Airway epithelial cell (primary cell): ENCODE measurements at places on chromosomes 16 and 17. TPM values are rescaled to one million over a fixed set of nuclear protein-coding genes. Genes with fewer than 3 reads are reported as not detected.

NAGS gene
- 6.2 and 10.6 TPM in 2 replicates for total RNA-seq

KRT34 gene
- 0.35 TPM in 1 of 2 replicates, not detected in the other for total RNA-seq

KRTAP9-2 gene
- not detected in 2 replicates for total RNA-seq

TBC1D26 gene
- not detected in 2 replicates for total RNA-seq

CANT1 gene
- 52.5 and 69.6 TPM in 2 replicates for total RNA-seq

C16orf92 gene
- total RNA-seq, result not detected in 2 replicates

MFAP4 gene
- not detected in 2 replicates for total RNA-seq

CCL15 gene
- not detected in 2 replicates for total RNA-seq

PDE6G gene
- 1.4 TPM in 1 of 2 replicates, not detected in the other for total RNA-seq

BCL6B gene
- total RNA-seq, result not detected in 2 replicates

MVP gene
- 91.0 and 99.4 TPM in 2 replicates for total RNA-seq

GHDC gene
- total RNA-seq, result 8.3 and 18.2 TPM in 2 replicates
